Osteoblast (primary cell): ENCODE measurements at places on chromosomes 2 and 18. TPM values are rescaled to one million over a fixed set of nuclear protein-coding genes. Genes with fewer than 3 reads are reported as not detected.
A peak's percentile ranks its signal among the peaks of the same experiment; 100 is the strongest.

Gene CCDC121
- 1.1 and 1.2 TPM in 2 replicates for total RNA-seq

Gene HPCAL1
- 47.1 and 57.2 TPM in 2 replicates for total RNA-seq

Gene AUP1
- total RNA-seq: 82.9 and 86.3 TPM in 2 replicates

Gene FSIP2
- total RNA-seq: under 0.01 TPM in 2 replicates

Gene ANKRD39
- total RNA-seq: 5.1 and 5.9 TPM in 2 replicates

Gene GPR75
- total RNA-seq: 1.8 and 2.2 TPM in 2 replicates

Gene SLC4A5
- total RNA-seq: 0.36 and 2.7 TPM in 2 replicates

Gene TUBA3E
- not detected in 2 replicates for total RNA-seq

DNA sequence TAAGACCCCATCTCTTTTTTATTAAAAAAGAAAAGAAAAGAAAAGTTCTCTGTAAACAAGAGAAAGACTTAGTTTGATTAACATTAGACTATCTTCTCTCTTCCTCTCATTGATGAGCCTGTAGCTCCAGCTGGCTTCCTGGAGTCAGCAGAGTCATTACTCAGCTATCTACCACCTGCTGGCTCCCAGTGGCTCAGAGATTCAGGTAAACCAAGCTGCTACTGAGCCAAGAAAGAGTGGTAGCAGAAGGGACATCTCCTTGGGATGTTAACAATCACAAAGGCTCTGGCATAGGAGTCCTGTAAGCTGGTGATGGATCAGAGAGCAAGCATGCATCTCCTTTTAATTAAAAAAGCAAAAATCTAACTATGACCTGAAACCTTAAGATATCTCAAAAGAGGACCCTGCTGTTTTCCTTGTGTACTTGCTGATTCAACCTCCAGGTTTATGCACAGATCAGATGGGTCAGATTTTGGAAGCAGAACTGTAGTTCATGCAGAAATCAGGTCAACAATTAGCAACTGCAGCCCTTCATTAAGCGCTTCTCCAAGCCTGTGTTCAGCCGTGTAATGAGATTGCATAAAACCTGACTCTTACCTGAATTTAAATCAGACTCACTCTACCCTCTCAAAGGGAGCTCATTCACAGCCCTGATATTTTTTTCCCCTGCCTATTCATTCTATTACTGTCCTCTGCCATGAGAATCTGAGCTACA, 225.8 kb downstream of the RNF152 start:
- DNase-seq: no peak

DNA sequence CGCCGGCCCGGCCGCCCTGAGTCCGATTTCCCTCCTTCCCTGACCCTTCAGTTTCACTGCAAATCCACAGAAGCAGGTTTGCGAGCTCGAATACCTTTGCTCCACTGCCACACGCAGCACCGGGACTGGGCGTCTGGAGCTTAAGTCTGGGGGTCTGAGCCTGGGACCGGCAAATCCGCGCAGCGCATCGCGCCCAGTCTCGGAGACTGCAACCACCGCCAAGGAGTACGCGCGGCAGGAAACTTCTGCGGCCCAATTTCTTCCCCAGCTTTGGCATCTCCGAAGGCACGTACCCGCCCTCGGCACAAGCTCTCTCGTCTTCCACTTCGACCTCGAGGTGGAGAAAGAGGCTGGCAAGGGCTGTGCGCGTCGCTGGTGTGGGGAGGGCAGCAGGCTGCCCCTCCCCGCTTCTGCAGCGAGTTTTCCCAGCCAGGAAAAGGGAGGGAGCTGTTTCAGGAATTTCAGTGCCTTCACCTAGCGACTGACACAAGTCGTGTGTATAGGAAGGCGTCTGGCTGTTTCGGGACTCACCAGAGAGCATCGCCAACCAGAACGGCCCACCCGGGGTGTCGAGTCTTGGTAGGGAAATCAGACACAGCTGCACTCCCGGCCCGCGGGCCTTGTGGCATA, 4.6 kb downstream of the SIX2 start:
- peak; percentile 70 for DNase-seq

GRCh38 chr18:2002604-2003003, 568.7 kb downstream of the METTL4 start:
- DNase-seq: no peak

DNA sequence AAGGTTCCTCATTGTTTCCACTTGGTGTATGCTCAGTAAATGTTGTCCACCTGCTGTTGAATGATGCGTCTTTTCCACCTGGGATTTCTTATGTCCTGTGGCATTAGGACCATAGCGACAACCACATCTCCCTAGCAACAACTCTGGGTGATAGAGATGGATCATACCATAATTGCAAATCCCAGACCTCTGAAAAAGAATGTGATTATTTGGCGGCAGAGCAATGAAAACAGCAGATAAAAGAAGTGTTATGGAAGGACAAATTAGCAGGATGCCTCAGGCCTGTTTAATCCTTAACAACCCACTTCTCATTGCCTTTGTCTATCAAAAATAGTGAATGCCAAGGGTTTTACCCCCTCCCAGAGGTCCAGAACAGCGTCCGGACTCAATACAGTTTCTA, 278.9 kb downstream of the TSN start:
- DNase-seq: no peak

DNA sequence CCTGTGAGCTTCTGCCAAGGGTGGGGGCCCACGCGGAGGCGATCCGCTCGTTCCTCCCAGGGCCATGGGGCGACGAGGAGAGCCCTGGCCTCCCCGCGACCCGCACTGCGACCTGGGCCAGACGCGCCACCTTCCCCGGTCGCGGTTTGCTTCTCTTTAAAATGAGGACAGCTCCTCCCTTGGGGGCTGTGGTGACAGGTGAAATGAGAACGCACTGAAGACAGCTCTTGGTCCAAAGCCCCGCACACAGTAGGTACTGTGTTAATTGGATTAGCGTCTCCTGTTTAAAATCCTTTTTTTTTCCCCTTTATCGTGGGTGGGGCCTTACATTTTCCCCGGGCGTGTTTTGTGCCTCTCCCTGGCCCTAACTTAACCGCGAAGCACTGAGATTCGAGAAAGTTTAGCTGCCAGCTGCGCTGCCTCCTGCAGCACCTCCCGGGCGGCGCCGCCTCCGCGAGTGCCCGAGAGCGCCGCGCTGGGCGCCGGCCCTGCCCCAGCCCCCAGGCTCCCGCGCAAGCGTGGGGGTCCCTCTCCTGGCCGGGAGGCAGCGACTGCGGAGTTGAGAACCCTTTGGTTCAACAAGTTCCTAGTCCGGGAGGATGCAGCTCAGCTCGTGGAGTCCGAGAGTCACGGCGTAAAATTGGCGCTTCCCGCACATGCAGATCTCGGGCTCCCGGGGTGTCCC, 1.1 kb downstream of the HPCAL1 start:
- DNase-seq: peak; percentile 95

- DNase-seq: peak; percentile 82
Measured at GRCh38 chr2:219175928-219176817, 552 bp downstream of the CNPPD1 start.

DNA sequence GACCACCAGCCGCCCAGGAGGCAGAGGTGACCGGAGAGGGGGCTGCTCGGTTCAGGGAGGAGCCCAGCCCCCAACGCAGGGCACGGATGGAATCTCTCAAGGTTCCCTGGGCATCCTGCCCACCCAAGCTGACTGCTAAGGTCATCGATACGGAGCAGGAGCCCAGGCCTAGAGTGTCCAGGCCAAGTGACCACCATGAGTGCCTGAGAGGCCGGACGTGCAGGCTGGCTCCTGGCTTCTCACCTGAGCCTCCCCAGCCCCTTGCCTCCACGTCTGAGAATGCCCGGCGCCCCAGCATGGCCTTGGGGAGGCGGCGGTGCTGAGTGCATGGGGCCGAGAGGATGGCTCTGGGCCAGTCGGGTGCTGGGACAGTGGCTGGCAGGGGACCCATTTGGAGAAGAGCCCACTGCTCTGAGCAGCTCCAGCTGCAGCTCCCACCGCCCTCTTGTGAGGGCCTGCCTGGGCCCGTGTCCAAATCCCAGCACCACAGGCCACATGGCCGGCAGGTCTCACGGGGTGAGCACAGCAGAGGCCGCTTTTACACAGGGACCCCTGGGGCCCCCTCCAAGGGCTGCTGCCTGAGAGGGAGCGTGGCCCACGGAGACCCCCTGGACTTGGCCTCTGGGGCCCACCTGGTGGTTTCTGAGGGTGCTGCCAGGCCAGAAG, 102.8 kb upstream of the CTDP1 start:
- peak; percentile 62 for DNase-seq

DNA sequence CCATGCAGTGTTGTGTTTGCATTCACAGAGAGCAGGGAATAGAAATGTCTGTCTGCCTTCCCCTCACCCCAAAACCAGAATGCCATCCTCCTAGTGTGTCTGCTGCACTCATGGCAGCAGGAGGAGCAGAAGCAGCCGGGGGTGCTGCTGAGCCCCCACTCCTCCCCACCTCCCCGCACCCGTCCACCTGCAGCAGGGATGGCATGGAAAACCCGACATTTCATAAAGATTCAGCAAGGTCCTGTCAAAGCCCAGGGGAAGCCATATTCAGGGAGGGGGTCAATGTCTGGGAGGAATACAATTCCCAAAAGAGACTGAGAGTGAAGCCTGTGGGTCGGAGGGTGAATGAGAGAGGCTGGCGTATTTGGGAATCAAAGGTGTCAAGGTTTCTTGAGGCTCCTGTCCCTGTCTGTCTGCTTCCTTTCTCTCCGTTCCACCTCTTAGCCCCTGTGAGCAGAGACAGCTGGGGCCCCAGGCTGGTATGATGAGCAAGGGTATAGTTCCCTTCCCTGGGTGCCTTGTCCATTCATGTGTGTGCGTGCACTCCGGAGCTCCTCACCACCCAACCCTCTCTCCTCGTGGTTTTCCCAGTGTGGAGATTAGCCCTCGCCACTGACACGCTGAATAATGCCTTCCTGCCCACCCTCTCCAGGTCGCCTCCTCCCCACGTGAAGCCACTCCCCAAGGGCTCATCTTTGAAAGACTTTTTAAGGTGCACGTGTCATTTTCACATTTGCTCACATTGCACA, 133.5 kb upstream of the ZNF236 start:
- DNase-seq: no peak

GRCh38 chr2:62785810-62786597, 80.5 kb downstream of the EHBP1 start:
- DNase-seq: no peak

DNA sequence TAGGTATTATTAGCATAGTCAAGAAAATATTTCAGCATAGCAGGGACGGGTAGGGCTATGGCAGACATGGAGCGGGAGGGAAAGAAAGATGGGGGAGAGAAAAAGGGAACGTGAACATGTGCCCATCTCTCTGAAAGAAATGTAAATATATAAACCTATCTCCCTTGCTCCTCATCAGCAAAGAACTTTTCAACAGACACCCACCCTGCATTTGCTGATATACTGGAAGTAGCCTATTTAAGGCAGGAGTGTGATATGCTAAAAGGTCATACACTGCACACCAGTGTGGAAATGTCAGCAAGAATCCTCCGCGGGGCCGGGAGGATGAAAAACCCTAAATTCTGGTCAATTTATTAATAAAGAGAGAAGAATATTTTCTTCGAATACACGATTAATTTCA, 1.7 kb downstream of the MBOAT2 start:
- peak; percentile 68 for DNase-seq

DNA sequence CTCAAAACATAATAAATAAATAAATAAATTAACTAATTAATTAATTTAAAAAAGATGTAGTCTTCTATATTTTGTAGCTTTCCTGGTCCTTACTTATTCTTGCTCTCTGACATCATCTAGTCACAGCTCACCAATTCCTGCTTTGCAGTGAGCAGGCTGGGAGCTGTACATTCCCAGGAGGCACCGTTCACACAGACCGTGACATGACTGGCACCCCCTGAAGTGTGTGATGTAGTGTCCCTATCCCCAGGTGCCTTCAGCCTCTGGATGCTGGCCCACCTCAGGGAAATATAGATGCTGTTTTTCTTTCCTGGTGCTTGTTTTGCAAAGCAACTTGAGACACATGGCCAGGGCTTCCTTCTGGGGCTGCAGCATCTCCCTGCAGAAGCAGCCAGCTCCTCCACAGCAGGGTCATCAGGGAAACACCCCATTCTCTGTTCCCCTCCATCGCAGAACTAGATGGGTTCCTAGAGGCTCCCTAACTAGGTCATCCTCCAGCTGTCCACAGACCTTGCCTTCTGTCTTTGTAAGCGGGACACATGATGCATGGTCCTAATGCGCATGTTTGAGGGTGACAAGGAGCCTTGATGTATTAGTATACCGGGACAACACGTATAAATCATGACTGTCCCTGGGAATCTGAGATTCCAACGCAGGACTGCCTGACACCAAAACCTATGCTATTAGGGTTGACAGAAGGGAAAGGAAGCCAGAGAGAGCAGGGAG, 76.4 kb downstream of the RHOB start:
- DNase-seq: peak; percentile 71

GRCh38 chr18:25289001-25289631, 62.9 kb downstream of the ZNF521 start:
- DNase-seq: peak; percentile 53

GRCh38 chr2:37396890-37397565, 52.6 kb downstream of the QPCT start:
- peak; percentile 56 for DNase-seq

- no peak for DNase-seq
Measured at GRCh38 chr2:157470321-157470720, 26.4 kb upstream of the CYTIP start.

DNA sequence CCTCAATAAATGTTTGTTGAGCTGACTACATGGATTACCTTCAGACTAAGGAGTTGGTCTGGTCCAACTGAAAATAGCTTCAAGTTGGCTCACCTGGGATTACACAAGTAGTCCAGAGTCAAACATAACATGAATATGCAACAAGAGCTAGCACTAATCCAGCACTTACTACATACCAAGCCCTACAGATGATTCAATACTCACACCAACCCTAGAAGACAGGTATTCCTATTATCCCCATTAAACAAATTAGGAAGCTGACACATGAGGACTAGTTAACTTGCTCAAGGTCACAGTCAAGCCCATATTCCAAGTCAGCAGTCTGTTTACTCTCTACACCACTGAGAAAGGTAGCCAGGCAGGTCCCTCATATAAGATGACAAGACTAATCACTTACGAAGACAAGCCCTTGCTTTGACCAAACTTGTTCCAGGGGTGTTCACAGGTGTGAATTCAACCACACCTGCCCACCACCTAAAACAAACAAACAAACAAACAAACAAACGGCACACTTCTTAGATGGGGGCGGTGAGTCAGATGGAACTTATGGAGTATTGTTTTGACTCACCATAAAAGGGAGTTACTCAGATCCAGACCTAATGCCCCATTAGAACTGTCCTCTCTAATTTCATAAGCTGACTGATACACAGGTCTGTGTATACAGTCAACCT, 29.1 kb downstream of the TMEM131 start:
- peak; percentile 58 for DNase-seq

DNA sequence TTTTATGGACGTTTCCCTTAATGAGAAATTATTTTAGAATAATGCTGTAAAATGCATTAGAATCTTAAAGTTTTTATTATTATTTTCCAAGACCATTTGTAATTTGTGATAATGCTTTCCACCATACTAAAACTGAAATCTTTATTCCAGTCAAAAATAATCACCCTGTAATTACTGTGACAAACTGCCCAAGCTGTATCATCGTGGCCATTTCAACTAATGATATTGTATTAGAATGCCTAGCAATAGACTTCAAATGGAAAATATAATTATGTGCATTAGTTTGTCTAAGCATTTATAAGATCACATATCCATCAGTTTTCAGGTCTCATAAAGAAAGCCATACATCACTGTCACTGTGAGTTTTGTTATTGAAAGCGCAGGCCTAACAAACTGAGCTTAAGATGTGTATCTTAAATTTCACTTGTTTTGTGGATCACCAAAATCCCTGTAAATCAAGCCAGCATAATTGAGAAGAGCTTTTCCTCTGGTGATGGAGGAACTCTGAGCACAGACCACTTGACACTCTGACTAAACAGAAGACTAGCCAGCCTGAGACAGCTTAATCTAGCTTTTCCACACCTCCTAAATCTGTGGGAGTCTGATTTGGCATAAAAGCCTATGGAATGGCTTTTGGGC, 1312.2 kb upstream of the ACVR2A start:
- no peak for DNase-seq
